ENCODE measurements at places on chromosomes 7 and 10. TPM values are rescaled to one million over a fixed set of nuclear protein-coding genes. Genes with fewer than 3 reads are reported as not detected.
A peak's percentile ranks its signal among the peaks of the same experiment; 100 is the strongest.

GRCh38 chr7:107467972-107468371 lies 1.9 kb upstream of the GPR22 start:
- DNase-seq, result no peak

DNA sequence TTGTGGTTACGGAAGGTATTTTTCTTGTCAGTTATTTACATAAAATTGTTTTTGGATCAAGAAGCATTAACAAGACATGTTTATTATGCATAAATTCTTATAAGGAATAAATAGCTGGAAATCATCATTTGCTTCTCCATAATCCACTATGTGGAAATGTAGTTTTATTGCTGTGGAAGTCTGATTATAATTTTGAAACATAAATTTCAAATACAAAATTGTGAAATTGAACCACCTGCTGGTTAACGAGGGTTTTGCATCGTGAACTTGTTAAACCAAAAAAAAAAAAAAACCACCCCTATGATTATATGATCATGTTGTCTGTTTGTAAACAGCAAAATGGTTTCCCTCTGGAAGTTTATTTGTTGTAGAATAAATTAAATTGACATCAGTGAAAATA lies 25.9 kb downstream of the ABRAXAS2 start:
- DNase-seq, result no peak

Gene ANXA8
- total RNA-seq, result 61.8 TPM

DNA sequence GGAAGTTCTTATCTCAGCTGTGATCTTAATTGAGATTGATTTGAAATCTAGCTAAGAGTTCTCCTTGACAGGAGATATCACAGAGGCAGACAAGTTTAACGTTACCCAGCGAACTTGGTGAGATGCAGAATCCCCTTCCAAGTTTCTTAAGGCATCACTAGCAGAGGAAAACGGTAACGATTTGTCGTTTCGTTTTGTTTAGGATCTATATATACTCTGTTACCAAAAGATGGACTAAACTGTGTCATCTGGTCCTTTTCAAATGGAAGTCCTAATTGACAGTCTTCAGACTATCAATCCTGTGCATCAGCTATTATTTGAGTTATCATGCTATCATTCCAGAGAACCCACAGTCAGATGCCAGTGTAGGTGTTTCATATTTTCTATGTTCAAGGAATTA lies 316.7 kb upstream of the SORCS1 start:
- no peak for DNase-seq

- no peak for DNase-seq
These were observed 1.9 kb downstream of the VWC2 start for GRCh38 chr7:49775065-49775948.

- no peak for DNase-seq
These were observed 87.9 kb downstream of the DPY19L1 start for GRCh38 chr7:34949361-34949760.

- DNase-seq, result no peak
These were observed 11.8 kb downstream of the GPR146 start for GRCh38 chr7:1055956-1056784.

- no peak for DNase-seq
These were observed 321.3 kb downstream of the PHF14 start for GRCh38 chr7:11294965-11295364.

GRCh38 chr10:32954545-32955298 lies 3.3 kb downstream of the ITGB1 start:
- DNase-seq, result no peak

DNA sequence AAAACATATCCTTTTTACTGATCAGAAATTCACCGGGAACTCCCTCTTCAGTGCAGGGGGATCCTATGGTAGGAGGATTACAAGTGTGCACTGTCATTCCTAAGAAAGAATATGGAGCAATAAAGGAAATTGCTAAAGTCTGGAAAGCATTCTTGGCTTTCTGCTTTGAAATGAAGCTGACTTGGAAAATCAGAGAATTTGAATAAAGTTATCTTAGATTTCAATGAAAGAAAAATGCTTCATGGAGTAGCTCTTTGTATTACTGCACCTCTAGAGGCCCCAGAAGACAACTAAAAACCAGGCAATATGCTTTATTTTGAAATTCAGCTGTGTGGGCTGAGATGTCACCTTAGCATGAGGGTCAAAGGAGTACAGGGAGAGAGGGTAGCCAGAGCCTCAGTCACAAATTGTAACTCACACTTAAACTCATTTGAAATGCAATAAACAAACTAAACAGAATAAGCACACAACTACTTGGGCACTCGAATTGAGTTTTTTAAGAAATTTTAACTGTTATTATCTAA lies 102.5 kb downstream of the IMMP2L start:
- no peak for DNase-seq

Gene TEX47
- total RNA-seq, result not detected

- DNase-seq, result no peak
These were observed 63.8 kb downstream of the GRB10 start for GRCh38 chr7:50718876-50719275.

Gene GRID2IP
- total RNA-seq, result not detected

DNA sequence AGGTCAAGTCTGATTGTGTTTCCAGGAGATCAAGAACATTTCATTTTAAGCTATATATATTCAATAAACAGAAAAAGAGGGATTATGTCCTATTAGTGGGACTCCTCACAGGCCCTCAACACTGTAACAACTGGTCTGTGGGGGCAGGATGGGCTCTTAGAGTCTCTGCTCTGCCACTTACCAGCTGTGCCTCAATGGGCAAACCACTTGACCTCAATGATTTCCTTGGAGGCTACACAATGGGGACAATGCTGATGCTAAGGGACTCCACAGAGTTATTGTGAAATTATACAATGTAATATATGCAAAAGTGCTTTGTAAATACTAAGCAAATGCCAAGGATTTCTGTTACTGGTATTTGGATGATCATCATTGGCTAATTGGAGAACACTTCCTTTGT lies 33.2 kb upstream of the MXI1 start:
- no peak for DNase-seq

Gene SUN3
- not detected for total RNA-seq

DNA sequence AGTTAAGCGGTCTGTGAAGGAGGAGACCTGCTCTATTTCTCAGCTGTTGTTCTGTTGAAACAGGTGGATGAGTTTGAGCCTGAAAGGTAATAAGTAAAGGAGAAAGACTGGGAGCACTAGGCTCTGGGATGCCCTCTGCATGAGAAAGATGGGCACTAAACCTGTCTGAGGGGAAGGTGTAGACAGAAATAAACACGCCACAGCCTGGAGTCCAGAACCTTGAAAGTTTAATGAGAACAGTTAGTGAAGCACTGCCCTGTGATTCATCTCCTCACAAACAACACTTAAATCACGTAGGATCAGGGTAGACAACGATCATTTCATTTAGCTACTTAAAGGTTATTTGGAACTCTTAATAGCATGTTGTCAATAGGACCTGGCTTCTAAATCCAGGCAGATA lies 193.1 kb downstream of the PHTF2 start:
- DNase-seq, result no peak

Gene PLPP4
- not detected for total RNA-seq

DNA sequence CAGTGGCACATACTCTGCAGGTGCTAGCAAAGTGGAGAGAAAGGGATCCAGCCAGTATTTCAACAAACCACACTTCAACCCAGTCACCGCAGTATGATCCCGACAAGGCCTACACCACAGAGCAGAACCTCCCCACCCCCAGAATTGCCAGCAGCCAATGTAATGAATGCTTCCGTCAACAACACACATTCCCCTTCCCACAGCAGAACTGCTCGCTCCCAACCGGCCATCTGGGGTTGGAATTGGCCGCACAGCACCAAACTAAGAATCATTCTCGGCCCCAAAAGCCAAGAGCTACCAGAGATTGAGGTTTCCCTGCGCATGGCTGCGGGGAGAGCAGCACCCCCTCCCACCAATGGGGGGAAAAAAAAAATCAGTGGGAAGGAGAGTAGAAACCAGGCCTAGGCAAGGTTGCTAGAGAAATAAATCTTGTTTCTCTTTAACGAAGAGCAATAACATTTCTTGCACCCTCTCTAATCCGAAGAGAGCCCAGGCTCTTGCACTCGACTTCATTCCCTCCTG lies 1.1 kb downstream of the WASL start:
- peak; percentile 44 for DNase-seq

GRCh38 chr10:124626759-124627380 lies 117.3 kb downstream of the FAM53B start:
- DNase-seq, result no peak

Gene MAGI2
- 9.3 TPM for total RNA-seq

GRCh38 chr10:86100581-86101061 lies 266.0 kb downstream of the GRID1 start:
- no peak for DNase-seq

DNA sequence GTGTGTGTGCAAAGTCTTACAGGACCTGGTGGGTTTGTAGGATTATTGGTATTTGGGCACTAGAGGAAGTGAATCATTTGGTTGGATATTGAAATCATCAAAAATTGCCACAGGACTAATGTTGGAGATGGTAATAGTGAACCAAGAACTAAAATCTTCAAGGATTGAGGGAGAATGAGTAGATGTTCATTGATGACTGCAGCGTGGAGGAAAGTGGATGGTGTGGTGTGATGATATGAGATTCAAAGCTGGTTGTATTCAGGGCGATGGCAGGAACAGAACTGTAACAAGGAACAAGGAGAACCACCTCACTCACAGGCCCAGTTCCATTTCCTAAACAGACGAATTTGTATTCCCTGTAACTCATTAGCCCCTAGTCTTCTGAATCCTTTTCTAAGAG lies 90.3 kb downstream of the TRIM24 start:
- no peak for DNase-seq

Gene FAM241B
- 1.8 TPM for total RNA-seq

- no peak for DNase-seq
These were observed 20.1 kb upstream of the PRKAR1B start for GRCh38 chr7:747186-747585.

Gene SLC26A3
- total RNA-seq, result not detected

DNA sequence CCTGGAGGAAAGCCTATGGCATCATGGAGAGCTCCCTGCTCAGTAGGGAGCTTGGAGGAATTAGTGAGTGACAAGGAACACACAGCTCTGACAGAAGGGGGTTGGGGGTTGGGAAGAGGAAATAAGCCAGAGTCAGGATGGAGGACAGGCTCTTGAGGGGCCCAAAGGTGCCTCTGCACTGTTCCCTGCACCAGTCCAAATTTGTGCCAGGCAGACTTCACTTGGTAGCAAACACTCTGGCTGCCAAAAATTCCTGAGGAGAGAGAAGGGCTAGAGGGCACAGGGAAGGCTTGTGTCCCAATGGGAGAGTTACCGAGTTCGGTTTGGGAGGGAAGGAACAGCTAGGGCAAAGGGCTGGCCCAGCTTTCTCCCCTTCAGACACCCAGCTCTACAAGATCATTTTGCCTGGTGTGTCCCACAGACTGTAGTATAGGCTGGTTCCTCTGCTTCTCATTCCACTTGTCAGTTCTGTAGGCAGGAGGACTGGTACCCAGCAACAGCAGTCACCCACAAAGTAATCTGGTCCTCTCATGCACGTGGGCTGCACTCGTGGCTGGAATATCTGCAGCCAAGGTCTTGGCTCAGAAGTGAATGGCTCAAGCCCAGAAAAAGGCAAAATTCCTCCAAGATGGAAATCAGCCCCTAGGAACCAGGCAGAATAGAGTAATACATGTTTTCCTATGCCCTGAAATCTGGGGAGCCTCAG lies 8.0 kb upstream of the KCNIP2 start:
- no peak for DNase-seq

- no peak for DNase-seq
These were observed 67.0 kb downstream of the FGFR2 start for GRCh38 chr10:121531076-121531829.

Gene TAS2R5
- 4.6 TPM for total RNA-seq

DNA sequence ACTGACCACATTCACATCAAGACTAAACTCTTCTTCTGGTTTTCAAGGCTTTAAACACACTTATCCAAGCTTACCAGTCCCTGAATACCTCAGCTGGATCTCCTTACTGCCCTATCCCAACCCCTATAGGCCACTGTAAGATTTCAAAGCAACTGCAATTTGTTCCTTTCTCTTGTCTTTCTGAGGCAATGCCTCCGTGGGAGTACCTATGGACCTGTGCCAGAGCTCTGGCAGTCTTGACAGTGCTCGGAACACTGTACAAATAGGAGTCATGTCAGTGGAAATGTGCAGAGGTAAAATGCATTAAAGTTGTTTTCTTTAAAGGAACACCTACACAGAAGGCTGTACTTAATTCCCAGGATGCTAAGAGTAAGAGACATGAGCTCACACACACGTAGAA lies 124.7 kb downstream of the CNOT4 start:
- DNase-seq, result no peak

DNA sequence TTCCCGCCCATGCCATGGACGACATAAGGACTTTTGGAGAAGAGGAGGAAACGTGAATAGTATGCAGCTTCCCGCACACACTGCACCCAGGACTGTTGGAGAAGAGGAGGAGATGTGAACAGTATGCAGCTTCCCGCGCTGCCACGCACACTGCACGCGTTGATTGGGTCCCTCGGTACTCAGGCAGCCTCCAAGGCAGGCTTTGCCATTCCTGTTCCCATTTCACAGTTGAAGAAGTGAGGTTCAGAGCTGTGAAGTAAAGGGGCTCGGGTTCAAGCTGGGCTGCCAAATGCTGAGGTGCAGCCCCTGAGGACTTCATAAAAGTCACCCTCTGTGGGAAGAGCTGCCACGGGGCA lies 147.9 kb upstream of the FAM20C start:
- no peak for DNase-seq

Gene INA
- total RNA-seq, result not detected

Gene NAT16
- 0.09 TPM for total RNA-seq

Gene WNT8B
- total RNA-seq, result not detected

GRCh38 chr10:97197030-97197500 lies 11.3 kb upstream of the SLIT1 start:
- no peak for DNase-seq

Gene DGKI
- 2.6 TPM for total RNA-seq

- DNase-seq, result no peak
These were observed 56.4 kb downstream of the CYCS start for GRCh38 chr7:25068502-25069213.

GRCh38 chr10:59748834-59749233 lies 4.4 kb downstream of the MRLN start:
- DNase-seq, result no peak

DNA sequence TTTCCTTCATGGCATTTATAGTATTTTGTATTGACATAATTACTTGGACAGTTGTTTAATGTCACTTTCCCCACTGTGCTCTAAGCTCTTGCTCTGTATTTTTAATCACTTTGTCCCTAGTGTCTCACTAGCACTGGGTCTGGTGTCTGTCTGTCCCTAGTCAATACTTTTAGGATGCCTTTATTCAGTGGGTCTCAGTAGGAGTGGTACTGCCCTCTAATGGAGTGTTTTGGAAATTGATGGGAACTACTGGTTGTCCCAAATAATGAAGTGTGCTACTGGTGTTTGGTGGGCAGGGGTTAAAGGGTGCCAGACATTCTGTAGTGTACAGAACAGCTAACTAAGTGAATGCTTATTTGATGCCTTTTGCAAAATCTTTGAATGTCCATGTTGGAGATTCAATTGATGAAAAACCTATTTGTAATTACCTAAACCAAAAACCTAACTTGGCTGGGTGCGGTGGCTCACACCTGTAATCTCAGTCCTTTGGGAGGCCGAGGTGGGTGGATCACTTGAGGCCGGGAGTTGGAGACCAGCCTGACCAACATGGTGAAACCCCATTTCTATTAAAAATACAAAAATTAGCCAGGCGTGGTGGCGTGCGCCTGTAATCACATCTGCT lies 33.3 kb downstream of the CDK14 start:
- no peak for DNase-seq

Gene NRCAM
- 6.5 TPM for total RNA-seq

Gene SLC18A3
- not detected for total RNA-seq

Gene HOXA9
- total RNA-seq, result 0.19 TPM

GRCh38 chr10:130233035-130233360 lies 96.8 kb downstream of the GLRX3 start:
- DNase-seq, result no peak

Gene VENTX
- 6.0 TPM for total RNA-seq

Data from omental fat pad (tissue), 4 donors.